ENCODE measurements at places on chromosomes 5 and 9.

DNA sequence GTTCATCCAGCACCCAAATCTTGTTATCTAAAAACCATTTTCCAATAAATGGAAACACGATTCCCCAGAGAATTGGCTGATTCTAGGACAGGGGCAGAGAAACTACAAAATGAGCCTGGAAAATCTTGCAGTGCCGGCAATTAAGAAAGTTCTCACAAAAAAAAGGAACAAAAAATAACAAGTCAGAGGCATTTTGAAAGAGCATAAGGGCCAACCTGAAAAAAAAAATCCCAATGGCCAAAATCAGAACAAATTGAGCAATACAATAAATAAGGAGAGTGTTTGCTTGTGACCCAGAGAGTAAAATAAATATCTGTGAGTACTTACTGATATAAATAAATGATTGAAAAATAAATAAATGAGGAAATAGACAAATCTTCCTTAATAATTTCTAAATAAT is 55.1 kb upstream of the S1PR3 start:
- DNase-seq, result no peak

GRCh38 chr5:131204964-131205363 is 34.2 kb downstream of the LYRM7 start:
- DNase-seq, result no peak

DNA sequence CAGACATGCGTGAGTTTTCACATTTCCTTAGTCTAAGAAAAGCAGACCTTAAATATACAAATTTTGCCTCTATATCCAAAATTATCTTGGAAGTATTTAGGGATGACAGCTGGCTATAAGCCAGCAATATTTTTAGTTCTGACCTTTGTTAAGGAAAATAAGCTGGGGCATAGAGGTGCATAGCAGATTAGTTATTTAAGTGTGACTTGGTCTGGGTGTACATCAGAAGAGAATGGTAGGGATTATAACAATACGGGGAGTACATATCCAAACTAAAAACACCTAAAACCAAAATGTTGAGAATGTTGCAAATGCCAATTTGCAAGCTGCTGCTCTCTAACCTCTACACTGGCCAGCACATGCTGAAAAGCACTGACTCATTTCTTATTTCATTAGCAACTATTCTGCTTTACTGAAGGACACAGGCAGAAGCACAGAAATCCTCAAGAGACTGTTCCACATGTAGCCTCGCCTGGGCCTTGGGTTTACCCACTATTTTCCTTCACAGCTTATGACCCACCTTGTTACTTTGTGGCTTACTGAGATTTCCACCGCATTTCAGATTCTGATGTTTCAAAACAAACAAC is 22.3 kb downstream of the LEAP2 start:
- DNase-seq, result no peak

GRCh38 chr9:136807281-136808074 is at the start of gene RABL6:
TSS of gene RABL6 (plus strand) at chr9:136807948. CDS start at chr9:136808197, 249 bp downstream.
- peak; percentile 78 for DNase-seq

- DNase-seq, result no peak
These were observed 290.9 kb upstream of the RGMB start for GRCh38 chr5:98482321-98483300.

DNA sequence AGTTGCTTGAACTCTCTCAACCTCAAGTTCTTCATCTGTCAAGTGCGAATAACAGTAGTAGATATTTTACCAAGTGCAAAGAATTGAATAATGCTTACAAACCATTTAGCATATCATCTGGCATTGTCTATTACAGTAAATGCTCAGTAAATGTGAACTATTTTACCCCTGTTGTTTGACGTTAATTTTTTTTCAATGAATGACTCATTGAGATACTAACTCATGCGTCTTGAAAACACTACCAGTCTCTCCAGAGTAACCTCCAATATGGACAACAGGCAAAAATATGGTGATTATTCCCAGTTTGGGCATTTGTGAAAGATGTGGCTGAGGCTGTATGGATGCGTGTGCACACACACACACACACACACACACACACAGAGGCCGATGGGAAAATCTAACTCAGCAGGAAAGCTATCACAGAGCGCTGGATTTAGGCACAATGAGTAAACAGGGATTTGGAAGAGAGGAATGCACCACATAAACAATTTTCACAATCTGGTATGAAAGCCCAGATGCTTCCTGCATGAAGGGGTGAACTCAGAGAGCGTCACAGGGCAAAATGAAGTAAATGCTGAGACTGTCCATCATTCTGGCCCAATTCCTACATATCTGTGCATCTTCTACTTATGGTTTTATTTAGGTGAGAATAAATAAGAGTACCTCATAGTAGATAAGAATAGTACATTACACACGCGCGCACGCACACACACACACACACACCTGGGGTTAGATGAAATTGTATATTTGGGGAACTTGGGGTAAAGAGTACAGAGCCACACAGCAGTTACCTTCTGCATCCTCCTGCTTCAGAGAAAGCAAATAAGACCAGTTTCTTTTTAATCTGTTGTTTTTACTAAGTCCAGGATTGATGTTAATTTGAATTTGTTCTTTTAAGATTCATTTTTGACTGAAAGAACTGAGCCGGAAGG is 128.7 kb downstream of the PALM2AKAP2 start:
- DNase-seq, result no peak

DNA sequence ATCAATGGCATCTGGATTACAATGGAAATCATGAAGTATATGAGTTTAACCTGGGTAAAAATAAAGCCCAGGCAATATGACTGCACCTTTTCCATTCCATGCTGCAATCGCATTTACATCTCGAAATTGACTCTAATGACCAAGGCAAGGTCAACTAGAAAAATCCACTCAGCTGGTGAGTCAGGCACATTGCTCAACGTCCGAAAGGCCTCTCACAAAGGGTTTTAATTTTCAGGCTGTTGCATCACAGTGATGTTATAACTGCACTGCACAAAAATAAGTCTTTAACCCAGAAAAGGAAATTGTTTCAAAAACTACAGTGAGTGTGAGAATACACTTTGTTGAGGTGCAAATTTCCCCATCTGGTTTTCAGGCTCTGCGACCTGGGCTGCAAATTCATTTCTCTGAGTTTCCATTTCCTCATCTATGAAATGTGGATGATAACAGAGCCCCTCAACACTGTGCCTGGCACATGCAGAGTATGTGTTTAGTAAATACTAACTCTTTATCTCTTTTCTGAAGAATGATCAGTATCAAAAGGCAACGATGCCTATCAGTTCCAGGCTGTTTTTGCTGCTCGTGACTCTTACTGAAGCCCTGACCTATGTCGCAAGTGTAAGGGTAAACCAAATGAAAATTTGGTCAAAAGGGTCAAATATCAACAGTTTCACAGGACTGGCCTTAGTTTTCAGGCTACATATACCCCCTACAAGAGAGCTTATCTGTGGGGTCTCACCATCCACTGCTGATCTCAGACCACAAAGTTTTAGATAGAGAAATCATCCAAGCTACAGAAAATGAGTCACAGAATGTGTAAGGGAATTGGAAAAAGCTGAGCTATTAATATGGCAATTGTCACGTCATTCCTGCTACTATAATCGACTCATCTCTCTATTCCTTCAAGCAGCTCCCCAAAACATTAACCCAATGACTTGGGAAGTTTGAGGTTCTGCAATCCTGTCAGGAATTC is 4.1 kb downstream of the NFIL3 start:
- DNase-seq, result no peak

- no peak for DNase-seq
These were observed 325.1 kb downstream of the GADD45G start for GRCh38 chr9:89929673-89930480.

DNA sequence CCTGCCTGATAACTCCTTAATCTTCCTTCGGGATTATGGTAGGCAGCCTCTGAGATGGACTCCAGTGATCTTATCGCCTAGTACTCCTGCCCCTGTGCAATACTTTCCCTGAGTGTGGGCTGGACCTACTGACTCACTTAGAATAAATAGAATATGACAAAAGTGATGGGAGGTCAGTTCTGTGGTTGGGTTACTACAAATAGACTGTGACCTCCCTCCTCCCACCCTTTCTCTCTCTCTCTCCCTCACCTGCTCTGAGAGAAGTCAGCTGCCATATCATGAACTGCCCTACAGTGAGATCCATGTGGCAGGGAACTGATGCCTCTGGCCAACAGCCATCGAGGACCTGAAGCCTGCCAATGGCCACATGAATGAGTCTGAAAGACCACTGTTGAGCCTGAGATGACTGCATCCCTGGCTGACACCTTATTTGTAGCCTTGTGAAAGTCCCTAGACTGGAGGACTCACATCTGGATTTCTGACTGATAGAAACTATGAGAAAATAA is 31.7 kb downstream of the NRG2 start:
- no peak for DNase-seq

GRCh38 chr5:137361280-137361679 is 137.8 kb downstream of the SPOCK1 start:
- DNase-seq, result no peak
